Activated CD4-positive, alpha-beta T cell treated with anti-CD3 and anti-CD28 coated beads, Interleukin-2, amount 10 ng/mL, durations not matched to agents 24 days and 14 days (primary cell): ENCODE measurements at places on chromosomes 5 and 9. TPM values are rescaled to one million over a fixed set of nuclear protein-coding genes. Genes with fewer than 3 reads are reported as not detected.

Gene MCTP1
- total RNA-seq: not detected in 2 replicates

Gene RASEF
- total RNA-seq: not detected in 2 replicates

Gene NOP16
- total RNA-seq: 109 and 114 TPM in 2 replicates

Gene TESK1
- total RNA-seq: 48.7 and 52.9 TPM in 2 replicates

Gene TLR4
- total RNA-seq: not detected in 2 replicates

DNA sequence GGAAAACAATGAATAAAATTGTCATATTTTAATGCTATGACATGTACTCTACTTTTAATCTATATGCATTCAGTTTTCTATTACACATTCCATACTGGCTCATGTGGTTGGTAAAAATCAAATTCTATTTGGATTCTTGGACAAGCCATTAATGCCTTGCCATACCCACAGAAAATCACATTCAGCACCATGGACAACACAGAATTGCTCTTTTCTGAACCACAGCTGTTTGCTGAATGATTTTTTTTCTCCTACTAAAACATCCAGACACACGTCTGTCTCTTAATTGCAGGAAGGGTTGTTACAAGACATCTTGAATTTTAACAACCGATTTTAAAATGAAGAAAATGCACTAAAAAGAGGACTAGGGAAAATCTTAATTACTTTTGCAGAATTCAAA lies 675.6 kb downstream of the BRINP1 start:
- no peak overlapping the region for H3K27ac ChIP-seq
- H3K36me3 ChIP-seq: no peaks in the 10 kb centered on the region
- no peak for DNase-seq
- H3K4me3 ChIP-seq: no peak overlapping the region
- H3K4me1 ChIP-seq: no peaks in the 10 kb centered on the region

DNA sequence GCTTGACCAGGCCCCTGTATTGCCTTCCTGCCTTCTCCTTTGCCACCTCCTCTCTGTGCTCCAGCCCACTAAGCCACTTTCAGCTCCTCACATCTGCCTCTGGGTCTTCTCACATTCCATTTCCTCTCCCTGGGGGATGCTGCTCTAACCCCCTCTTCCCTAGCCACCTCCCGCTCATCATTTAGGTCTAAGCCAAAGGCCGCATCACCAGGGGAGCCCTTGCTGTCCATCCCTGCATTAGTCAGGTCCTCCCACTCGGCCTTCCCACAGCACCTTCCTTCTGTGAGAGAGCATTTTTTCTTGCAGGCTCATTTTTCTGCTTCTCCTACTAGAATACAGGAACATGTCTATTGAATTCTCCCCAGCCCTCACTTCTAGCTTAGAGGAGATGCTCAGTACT lies 72.6 kb upstream of the GALNT10 start:
- no peaks in the 10 kb centered on the region for H3K4me1 ChIP-seq
- H3K4me3 ChIP-seq: no peak overlapping the region
- H3K27me3 ChIP-seq: peaks cover 6% of the 10 kb centered on the region
- no peak for DNase-seq

DNA sequence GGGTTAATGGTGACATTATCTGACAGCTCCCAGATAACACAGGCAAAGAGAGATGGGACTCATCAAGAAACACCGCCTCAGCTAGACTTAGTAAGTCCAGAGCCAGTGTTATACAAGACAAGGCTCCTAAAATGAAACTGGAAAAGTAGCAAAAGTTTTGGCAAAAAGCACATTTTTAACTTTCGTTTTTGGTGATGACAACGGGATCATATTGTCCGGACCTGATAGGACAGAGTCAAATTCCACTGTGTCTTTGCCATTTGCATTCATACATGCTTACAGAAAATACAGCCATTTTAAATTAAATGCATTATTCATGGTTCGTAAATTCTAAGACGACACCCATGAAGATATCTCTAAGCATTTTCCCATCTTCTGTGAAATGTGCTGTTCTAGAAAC lies 152.1 kb downstream of the CRB2 start:
- no peaks in the 10 kb centered on the region for H3K27me3 ChIP-seq
- H3K4me1 ChIP-seq: no peaks in the 10 kb centered on the region
- no peak for DNase-seq
- no peaks in the 10 kb centered on the region for H3K36me3 ChIP-seq
